NCI-H1048 (cell line): ENCODE measurements at places on chromosomes 16 and 17.

GRCh38 chr16:4976611-4977145 lies 18.5 kb downstream of the SEC14L5 start:
- no peak for DNase-seq

GRCh38 chr17:45135978-45136791 lies 698 bp downstream of the ACBD4 start:
- DNase-seq, result no peak

DNA sequence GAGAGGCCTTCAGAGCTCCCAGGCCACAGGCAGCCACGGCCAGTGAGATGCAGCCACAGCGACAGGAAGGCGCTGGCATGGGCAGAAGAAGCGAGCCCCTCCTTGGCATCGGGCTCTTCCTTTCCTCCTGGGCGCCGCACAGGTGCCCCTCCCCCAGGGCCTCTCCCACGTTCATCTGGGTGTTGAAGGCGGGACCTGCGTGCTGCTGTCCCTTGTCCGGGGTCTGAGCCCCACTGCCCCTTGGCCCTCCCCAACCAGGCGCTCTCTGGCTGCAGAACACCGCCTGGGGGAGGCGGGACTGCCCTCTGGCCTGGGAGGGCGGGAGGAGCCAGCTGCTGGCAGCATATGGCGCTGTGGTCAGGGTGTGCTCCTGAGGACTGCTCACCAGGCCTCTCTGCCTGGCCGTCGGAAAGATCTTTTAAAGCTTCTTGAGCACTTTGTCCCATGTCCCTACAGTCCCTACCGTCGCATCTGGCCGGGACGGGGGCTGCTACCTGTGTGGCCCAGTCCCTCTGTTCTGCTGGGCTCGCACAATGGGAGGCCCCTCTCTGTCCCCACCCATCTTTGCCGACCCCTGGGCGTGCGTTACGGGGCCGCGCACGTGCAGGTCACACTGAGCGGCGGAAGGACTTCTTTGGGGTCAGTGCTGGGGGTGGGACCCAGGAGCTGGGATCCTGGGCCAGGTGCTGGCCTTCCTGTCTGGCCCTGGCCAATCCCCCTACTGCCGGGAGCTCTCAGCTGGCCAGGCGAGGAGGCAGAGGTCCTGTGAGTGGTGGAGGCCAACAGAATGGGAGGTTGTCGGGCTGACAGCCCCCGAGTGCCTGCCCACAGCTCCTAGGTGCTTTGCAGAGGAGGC lies 1.7 kb downstream of the SLC25A10 start:
- no peak for DNase-seq

DNA sequence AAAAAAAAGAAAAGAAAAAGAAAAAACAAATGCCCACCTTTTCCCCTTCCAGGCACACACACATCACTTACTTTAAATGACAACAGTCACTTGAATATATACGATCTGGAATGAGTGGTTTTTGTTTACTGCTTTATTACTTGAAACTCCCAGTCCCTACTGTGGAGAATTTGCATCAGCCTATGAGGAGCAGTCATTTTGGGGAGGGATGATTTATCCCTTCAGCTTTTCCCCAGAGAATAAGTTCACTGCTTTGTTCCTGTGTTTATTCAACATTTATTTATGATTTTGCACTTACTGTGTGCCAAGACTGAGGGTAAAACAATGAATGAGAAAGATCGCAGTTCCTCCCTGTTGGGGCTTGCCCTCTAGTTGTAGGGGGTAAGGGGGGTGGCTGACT lies 4.7 kb upstream of the ZNF423 start:
- DNase-seq, result no peak

GRCh38 chr16:31501226-31501965 lies 6.8 kb downstream of the RUSF1 start:
- DNase-seq, result no peak

- DNase-seq, result no peak
Measured at GRCh38 chr16:86925067-86925791, 346.9 kb downstream of the FOXL1 start.

GRCh38 chr16:12673466-12673865 lies 130.2 kb downstream of the CPPED1 start:
- no peak for DNase-seq

DNA sequence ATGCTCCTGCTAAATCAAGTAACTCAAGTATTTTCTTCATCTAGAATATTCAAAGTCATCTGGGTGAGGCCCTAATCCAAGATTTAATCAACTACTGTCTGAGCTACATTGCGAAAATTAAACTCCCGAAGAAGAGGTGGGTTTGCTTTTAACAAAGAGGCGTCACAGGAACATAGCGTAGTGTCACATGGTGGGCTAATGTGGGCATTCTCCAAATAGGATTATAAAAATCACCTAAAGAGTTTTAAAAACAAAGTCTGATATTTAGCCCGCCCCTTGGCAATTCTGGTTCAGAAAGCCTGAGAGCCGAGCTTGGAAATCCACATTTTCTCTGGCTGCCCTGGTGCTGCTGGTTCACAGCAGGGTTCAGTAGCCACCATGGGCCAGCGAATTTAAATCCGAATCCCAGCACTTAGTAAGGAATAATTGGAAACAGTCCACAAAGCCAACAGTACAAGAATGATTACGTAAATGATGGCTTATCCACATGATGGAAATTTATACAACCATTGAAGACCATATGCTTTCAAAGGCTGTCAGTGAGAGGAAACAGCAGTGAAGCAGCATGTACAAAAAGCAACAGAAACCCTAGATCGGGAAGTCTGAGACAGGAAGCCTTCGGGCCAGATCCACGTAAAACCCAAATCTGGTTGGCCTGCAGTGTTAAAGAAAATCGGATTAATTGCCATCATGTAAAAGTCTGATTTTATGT lies 8.8 kb downstream of the PMM2 start:
- DNase-seq, result no peak

DNA sequence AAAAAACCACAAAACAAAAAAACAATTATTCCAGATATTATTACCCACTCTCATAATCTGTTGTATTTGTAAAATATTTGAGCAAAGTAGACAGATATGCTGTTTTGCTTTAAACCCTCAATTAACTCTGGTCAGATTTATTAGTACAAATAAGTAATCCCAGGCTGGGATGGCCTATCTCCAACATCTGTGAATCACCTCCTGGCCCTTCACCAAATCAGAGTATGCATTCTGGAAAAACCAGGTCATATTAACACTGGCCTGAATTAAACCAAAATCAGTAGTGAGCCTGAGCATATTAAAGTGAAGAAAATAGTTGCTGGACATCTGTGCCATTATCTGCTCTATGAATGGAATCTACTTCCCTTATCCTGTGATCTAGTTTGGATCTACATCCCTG lies 41.0 kb downstream of the STAT3 start:
- DNase-seq, result no peak

GRCh38 chr16:10744370-10745030 lies 858 bp downstream of the NUBP1 start:
- DNase-seq, result no peak

- DNase-seq, result no peak
Measured at GRCh38 chr17:20983359-20983637, 59.5 kb downstream of the USP22 start.

DNA sequence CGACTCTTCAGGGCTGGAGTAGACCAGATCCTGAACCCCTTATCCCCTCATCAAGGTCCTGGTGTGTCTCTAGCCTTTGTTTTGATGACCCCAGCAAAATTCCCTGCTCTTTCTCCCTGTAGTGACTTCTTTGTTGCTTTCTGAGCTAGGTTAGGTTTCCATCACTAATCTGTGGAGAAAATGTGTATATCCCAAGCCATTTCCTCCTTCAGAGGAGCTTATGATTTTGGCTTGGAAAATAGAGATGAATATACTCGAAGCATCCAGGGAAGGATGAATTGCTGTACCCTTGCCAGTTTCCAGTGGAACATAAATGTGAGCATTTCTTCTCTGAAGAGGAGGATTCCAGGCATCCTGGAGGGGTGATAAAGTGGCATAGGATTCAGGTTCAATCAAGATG lies 55.8 kb downstream of the KSR1 start:
- no peak for DNase-seq

GRCh38 chr17:55605705-55606487 lies 94.6 kb upstream of the SMIM36 start:
- DNase-seq, result no peak
